ENCODE measurements at places on chromosomes 2 and 18.

DNA sequence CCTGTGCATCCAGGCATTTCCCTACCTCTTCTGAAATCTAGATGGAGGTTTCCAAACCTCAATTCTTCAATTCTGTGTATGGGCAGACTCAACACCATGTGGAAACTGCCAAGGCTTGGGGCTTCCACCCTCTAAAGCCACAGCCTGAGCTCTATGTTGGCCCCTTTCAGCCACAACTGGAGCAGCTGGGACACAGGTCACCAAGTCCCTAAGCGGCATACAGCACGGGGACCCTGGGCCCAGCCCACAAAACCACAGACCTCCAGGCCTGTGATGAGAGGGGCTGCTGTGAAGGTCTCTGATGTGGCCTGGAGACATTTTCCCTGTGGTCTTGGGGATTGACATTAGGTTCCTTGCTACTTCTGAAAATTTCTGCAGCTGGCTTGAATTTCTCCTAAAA is 255.4 kb downstream of the TDRD15 start:
- DNase-seq, result no peak

- DNase-seq, result no peak
Measured at GRCh38 chr2:174198846-174199564, 49.3 kb downstream of the OLA1 start.

- DNase-seq, result no peak
Measured at GRCh38 chr2:203718087-203718486, 11.6 kb downstream of the CD28 start.

DNA sequence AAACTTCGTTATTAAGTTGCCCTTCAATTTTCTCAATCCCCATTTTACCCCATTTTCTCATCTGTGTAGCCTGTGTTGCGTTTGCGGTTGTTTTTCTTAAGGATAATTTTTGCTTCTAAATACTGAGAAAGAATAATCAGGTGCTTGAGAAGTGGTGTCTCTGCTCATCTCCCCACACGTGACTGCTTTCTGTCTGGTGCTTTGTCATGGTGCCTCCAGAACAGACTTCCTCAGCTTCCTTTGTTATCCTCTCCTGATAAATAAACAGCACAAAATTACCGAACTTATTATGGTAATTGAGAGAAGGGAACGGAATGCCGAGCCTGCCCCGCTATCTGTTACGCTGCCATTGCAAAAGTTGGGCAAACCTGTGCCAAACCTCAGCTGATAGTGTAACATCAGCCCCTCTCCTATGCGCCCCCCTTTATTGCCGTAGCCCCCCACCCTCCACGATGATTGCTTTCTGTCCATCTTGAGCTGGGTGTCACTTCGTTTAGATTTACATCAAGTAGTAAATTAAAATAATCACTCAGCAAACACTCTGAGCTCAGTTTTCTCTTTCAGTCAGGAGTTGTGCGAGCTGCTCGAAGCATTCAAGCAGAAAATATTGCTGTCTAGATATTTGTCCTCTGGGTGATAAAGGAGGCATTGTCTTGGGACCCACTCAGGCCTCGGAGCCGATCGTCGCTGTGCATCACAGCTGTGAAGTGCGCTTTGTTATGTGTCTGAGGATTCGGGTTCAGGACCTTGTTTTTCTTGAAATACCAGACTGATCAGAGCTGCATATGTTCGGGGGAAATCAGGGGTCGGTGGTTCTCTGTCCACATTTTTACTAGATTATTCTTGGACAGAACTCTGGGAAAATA is 1008.5 kb upstream of the FANCL start:
- DNase-seq, result no peak

DNA sequence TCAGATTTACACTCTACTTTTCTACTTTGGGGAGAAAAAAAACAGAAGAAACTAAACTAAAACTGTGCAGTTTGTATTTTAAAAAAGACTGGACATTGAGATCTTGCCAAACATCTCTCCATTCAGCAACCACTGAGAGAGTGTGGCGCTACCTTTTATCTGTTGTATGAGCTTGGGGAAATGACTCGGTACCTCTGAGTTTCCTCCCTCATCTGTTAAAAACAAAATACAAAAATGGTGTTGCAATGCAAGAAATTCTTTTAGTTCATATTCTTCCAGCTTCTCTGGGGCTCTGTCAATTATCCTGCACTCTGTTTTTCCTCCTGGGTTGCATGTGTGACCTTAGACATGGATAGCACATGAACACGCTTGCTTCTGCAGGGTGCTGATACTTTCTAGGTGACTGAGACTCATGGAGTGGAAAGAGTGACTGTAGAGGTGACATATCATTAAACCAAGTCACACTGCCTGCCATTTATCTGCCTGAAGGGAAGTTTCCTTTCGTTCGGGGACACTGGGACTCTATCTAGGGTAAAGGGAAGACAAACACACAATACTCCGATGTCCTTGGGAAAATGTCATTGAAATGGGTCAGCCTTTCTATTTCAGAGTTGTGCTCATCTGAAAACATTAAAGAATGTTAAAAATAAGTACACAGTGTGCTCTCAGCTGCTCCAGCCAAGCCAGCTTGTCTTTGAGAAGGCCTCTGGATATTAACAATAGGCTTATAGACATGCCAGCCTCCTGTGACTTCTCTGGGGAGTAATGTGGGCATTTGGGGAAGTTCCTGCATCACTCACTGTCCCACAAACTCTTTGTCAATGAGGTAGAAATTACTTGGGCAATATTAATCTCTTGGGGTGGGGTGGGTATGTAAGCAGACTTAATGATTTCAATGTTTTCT is 91.4 kb downstream of the TRIB2 start:
- DNase-seq, result no peak

GRCh38 chr2:235591921-235592320 is 98.1 kb downstream of the AGAP1 start:
- no peak for DNase-seq

GRCh38 chr18:25880441-25880840 is 210.0 kb downstream of the SS18 start:
- DNase-seq, result no peak

DNA sequence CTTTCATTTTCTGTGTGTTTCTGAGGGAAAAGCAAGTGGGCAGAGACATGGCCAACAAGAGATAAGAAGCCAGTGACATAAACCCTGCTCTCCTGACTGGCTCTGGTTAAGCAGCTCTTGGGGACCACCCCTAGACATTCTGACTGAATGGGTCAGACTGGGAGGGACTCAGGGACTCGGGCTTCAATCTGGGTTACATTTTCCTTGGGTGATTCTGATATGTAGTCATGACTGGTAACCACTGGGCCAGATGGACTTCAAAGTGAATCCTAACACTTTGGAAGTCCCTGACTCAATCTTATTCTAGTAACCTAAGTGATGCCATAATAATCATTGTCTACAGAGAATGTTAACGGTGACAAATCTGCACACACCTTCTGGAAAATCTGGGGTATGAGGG is 397.8 kb downstream of the NBAS start:
- no peak for DNase-seq
